ENCODE measurements at places on chromosomes 11 and 22.

- no peak for DNase-seq
These were observed 9.7 kb upstream of the SOX10 start for GRCh38 chr22:37994049-37994448.

DNA sequence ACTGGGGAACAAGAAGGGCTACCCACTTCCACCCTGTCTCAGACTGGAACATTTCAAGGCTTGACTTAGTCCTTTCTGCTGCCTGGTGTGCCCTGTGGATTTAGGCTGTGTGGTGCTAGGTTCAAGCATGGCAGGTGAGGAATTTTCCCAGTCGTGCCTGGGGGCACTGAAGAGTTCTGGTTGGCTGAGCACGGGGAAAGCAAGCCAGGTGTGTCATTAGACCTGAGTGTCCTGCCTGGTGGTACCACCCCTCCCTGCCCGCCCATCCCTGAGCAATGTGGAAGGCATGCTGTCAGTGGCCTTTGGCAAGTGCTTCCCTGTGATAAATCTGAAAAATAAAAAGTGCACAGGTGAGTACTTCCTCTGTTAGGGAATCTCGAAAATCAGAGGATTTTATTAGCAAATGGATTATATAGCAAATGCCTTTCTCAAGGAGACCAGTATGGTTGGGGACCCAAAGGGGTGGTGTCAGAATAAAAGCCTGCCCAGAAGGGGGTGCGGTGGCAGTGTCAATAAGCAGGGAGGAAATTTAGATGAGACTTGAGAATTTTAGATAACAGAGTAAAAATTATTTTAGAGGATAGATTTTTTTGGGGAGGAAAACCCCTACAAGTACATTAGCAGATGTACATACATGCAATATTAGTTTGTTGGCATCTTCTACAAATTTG is 22.8 kb downstream of the TEAD1 start:
- no peak for DNase-seq

DNA sequence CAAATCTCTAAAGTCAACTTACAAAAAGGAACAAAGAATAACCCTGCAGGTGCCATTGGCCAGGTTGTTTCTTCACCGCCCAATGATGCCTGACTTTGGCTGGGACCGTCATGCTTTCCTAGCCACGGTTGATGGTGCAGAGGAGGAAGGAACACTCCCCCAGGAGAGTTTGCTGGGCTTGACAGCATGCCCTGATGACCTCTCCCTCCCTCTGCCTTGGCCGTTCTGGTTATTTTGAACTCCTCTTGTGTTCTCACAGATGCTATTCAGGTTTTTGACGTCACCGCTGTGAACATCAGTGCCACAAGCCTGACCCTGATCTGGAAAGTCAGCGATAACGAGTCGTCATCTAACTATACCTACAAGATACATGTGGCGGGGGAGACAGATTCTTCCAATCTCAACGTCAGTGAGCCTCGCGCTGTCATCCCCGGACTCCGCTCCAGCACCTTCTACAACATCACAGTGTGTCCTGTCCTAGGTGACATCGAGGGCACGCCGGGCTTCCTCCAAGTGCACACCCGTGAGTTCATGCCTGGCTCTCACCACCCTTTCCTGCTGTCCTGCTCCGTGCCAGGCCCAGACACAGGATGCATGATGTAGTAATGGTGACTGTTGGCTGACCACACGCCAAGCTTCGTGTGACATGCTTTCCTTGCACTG is 89.0 kb upstream of the OR4B1 start:
- DNase-seq = no peak

- peak; percentile 27 for DNase-seq
These were observed 516 bp downstream of the VPS26B start for GRCh38 chr11:134224710-134225664.

GRCh38 chr22:38016182-38017151 is 32.1 kb upstream of the SOX10 start:
- no peak for DNase-seq

GRCh38 chr11:70092959-70093715 is 15.0 kb downstream of the ANO1 start:
- DNase-seq = no peak

Data from ACHN (cell line).